NCI-H1048 (cell line): ENCODE measurements at places on chromosomes 3 and 15.

GRCh38 chr3:110804856-110805255, 266.8 kb upstream of the NECTIN3 start:
- no peak for DNase-seq

- DNase-seq: no peak
These were observed 49.3 kb upstream of the KBTBD8 start for GRCh38 chr3:66948838-66949237.

GRCh38 chr3:114060906-114061655, 4.5 kb downstream of the QTRT2 start:
- DNase-seq: no peak

DNA sequence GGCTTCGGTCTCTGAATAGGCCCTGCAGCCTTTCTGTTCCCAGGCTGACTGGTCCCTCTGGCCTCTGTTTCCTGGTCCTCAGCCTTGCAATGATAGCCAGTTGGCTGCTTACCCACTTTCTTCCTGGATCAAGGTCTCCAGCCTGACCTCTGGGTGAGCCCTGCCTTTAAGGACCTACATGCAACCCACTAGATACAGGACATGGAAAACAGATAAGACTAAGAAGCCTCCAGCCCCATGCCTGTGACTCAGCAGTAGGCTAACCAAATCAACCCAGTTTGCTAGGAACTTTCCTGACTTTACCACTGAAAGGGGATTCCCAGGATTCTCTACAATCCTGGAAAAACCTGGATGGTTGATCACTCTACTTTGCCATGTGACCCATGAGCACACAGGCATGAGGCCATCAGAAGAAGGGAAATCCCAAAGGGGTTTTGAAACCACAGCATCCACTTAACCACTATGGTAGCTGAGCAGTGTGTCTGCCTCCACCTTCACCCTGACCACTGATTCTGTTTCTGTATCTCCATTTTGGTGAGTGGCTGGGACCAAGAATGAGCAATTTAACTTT, 188.1 kb downstream of the CHST2 start:
- no peak for DNase-seq

GRCh38 chr3:195263925-195264600, 6.9 kb downstream of the XXYLT1 start:
- no peak for DNase-seq

- peak; percentile 28 for DNase-seq
These were observed 127.8 kb downstream of the HCN4 start for GRCh38 chr15:73240866-73241499.

GRCh38 chr3:58496206-58496857, 4.4 kb downstream of the KCTD6 start:
- no peak for DNase-seq

GRCh38 chr3:197746801-197747237, 2.9 kb upstream of the FYTTD1 start:
- DNase-seq: no peak

DNA sequence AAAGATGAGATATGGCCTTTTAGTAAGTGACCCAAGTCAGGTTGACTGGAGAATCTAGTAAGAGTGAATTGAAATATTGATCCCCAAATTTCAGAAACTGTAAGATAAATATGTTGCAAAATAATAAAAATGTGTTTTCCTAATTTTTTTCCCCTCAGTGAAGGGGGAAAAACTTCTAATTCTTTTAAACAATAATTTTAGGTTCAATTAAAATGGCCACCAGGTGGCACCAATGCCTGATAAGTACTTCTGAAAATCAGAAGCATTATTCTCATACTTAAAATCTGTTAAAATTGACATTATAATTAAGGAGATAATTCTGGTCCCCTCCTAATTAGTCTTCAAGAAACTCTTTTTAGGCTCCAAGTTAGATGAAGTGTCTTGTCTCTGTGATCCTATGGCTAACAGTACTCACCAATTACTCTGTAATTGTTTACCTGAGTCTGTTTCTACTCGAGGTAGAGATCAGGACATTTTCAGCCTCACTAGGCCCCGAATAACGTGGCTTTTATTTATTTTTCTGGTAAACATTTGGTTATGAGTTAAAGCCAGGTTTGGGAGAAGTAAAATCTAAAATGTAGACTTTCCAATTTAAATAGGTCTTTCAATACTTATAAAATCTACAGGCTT, 52.6 kb downstream of the NMD3 start:
- DNase-seq: no peak

DNA sequence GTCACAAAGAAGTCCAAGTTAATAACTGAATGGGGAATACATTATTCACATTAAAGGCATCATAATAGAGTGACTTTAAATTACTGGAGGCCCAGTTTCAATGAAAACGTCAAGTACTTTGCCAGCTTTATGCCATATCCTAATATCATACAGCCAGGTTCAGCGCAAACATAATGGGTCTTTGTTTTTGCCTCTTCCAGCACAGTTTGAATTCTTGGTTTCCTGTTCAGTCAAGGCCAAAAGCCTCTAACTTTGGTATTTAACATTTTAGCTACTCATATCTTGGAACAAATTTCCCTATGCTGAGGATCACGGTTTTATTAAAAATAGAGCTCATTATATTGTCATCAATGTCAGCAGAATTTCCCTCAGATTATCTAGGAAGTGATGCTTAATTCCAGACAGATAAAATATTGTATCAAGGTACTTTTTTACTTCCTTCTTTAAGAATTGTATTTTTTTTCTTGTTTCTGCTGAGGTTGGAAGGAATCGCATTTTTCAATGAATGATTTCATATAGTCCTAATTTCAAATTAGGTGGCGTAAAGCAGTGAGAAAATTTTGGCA, 269.2 kb downstream of the THRB start:
- DNase-seq: no peak

DNA sequence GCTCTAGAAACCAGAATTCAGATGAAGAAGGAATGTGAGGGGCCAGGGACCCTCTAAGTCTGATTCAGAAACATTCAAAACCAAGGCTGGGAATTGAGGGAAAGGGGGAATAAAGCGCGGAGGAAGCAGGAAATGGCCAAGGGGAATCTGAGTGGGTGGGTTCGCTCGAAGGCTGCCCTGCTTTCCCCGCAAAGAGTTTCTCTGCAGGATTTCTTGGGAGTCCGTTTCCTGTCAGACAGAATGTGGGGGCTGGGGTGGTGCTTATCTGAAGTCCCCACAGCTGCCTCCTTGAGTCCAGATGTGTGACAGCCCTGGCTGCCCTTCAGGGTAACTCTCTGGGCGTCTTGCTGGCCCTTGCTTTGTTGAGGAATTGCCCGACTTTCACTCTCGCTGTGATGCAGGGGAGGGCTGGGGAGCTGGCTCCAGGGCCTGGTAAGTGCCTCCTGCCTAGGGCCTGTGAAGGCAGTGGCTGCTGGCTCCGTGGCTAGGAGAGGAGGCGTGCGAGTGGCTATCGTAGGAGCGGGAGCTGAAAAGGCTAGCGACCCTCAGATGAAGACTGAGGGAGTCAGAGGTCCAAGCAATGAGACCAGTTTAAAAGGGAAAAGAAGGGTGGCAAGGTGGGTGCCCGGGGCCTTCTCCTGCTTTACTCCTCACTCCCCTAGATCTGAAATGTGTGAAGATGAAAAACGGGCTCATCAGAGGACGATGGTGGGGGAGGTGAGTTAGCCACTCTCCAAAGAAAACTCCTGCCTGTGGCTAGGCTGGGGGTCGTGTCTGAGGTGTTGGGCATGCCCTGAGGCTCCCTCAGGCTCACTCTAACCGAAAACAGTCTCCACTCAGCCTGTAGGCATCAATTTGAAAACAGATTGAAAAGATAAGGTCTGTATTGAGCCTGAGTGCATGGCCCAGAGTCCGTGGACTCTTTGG, 143.9 kb upstream of the UMPS start:
- DNase-seq: no peak

DNA sequence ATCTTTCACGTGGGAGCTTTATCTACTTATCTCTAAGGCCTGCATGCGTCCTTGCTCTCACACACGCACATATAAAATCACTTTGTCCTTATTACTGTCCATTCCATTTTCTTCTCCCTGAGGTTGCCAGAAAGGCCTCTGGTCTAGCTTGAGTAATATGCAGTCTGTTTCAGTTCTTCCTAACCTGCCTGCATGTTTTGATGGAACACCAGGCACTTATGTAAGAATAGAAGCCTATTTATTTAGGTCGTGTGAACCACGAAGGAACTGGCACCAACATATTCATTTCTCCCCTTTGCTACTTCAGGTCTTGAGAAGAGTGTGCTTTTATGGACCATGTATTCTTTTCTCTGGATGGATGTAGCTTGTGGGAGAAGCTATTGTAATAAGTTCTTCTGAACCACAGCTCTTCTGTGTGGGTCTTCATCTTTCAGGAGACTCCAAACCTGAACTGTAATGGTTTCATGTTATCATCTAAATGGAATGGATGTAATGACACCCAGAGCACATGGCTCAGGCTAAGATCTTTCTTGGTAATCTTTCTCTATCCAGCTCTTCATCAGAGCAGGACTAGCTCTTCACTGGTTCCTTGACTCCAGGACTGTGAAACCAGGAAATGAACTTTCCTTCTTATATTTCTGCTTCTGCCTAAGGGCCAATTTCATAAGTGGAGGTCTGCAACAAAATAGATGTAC, 53.8 kb downstream of the UBE2E2 start:
- no peak for DNase-seq

GRCh38 chr3:109098079-109098644, 19.8 kb downstream of the MORC1 start:
- DNase-seq: no peak

GRCh38 chr3:183244219-183244618, 8.8 kb upstream of the B3GNT5 start:
- no peak for DNase-seq

DNA sequence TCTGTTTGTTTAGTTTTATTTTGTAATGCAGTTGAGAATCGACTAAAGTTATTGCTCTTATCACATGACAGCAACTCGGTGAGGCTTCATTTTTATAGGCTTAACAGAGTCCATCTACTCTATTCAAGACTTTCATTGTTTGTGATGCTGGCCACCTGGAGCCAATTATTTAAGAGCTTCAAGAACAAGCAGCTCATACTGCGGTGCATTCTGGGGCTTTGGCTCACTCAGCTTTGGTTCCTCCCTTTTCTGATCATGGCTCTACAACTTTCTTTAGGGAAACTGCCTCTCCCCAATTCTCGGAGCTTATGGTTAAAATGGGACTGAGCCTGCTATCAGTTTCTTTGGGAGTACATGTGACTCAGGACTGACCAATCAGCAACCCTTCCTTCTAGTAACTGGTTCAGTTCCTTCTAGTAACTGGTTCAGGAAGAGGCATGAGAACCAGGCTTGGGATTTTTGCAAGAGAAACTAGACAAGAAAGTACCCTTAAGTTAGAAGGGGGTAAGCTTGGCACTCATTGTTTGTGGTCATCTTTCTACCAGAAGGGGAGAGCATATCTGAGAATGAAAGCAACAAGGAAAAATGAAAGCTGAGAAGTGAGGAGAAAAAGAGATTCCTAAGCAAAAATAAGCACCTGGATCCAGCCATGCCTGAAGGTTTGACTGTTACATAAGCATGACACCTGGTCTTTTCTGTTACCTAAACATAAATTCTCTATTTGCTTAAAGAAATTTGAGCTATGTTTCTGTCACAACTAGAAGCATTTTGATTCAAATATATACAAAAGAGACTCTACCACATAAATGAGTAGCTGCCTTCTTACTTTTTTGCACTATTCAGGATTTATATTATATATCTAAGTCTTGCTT, 24.1 kb upstream of the ARHGEF3 start:
- DNase-seq: no peak

DNA sequence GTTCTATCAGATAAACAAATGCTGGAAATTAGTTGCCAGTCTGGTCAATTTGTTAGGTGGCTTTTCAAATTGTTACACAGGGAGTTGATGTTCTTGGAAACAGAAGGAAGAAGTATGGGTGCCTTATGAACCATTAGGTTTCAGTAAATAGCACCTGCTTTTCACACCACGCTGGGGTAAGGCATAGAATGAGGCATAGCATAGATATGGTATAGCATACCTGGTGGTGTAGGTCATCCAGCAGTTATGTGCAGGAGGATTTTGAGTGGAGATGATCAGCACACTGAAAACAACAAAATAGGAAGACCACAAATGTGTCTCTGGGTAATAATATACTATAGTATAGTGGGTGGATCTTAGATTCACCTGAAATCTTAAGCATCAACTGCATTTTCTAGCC, 121.4 kb downstream of the GMPS start:
- no peak for DNase-seq

GRCh38 chr3:17025594-17026139, 140.9 kb downstream of the PLCL2 start:
- DNase-seq: no peak

DNA sequence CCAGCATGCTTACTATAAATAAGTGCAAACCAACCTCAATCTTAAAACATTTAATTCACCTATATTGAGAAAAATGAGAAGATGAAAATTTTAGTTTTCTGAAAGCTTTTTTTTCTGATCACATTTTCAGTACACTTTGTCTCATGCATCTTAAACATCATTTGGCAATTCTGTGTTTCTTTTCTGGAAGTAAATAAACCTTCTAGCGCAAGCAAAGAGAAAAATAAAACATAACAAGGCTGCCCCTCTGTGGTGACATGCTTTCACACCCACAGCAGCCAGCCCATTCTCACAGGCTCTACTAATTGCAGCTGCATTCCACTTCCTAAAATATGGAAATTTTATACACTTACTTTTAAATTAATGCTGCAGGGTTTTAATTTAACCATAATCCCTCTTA, 90.1 kb downstream of the NEK10 start:
- no peak for DNase-seq

GRCh38 chr3:135869439-135870105, 96.0 kb upstream of the PPP2R3A start:
- no peak for DNase-seq

GRCh38 chr3:9064850-9065249, 101.6 kb upstream of the RAD18 start:
- DNase-seq: no peak

DNA sequence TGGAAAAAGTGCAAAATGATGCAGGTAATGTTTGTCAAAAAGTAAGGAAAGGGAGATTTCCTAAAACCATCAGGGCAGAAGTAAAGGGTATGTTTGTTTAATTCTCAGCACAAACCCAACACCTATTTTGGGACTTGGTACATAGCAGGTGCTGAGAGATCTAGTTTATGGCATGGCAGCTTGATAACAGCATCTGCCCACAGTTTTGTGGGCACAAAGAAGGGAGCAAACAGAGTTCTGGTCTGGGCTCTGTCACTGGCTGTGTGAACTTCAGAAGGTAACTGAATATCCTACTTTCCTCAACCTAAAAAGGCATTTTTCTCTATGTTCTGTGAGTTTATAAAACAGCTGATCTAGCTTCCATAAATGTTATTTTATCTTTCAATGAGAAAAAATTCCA, 141.6 kb downstream of the PLCH1 start:
- no peak for DNase-seq

- DNase-seq: no peak
These were observed 118.8 kb upstream of the AZI2 start for GRCh38 chr3:28467414-28467813.

DNA sequence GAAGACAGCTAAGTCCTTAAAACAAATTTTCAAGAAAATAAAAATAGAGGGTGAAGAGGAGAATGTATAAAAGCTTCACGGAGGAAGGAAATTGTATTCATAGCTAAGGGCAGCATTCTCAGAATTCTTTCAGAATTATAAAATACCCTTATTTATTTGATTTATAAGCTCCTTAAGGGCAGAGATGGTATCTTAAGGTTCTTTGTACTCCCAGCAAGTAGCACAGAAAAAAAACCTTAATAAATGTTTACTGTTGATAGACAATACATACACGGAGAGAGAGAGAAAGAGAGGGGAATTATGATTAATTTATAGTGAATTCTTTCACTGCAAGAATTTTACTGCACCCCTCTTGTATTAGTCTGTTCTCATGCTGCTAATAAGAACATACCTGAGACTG, 375.6 kb upstream of the CCDC54 start:
- DNase-seq: no peak
